HepG2 (cell line): ENCODE measurements at places on chromosomes 3 and 15. TPM values are rescaled to one million over a fixed set of nuclear protein-coding genes. Genes with fewer than 3 reads are reported as not detected.

DNA sequence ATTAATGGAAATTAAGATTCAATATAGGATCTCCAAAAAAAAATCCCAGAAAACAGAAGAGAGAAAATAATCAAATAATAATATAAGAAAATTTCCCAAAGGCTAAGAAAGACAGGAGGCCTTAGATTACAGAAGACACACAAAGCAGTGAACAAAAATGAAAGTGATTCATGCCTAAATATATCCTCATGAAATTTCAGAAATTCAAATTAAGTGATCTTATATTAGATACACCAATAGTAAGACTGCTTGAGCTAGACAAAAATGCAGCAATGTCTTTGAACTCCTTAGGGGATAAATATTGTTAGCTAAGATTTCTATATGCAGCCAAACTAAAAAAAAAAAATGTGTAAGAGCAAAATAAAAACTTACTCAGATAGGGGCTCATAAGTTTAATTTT, 44.6 kb upstream of the ARPP21 start:
- DNase-seq = no peak

- no peak for DNase-seq
These were observed 64.4 kb downstream of the CCDC54 start for GRCh38 chr3:107441617-107442016.

GRCh38 chr3:57654267-57654666, 38.6 kb downstream of the DENND6A start:
- no peak for DNase-seq

GRCh38 chr15:80060356-80061006, 1.0 kb downstream of the ZFAND6 start:
- peak; percentile 5 for DNase-seq

DNA sequence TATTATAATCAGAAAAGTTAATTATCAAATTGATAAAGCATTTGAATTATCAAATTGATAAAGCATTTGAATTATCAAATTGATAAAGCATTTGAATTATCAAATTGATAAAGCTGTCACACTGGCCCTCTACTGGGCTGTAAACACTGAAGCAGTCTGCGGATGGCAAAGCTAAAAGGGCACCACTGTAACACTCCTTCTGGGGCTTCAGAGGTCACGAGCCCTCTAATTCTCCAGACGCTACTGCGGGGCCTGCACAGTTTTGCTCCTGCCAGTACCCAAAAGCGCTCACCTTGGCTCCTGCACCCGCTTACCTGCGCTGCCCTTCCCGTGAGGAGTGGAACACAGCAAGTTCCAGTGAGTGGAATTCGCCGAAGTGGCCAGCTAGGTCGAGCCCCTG, 409.0 kb upstream of the KCNMB2 start:
- no peak for DNase-seq

DNA sequence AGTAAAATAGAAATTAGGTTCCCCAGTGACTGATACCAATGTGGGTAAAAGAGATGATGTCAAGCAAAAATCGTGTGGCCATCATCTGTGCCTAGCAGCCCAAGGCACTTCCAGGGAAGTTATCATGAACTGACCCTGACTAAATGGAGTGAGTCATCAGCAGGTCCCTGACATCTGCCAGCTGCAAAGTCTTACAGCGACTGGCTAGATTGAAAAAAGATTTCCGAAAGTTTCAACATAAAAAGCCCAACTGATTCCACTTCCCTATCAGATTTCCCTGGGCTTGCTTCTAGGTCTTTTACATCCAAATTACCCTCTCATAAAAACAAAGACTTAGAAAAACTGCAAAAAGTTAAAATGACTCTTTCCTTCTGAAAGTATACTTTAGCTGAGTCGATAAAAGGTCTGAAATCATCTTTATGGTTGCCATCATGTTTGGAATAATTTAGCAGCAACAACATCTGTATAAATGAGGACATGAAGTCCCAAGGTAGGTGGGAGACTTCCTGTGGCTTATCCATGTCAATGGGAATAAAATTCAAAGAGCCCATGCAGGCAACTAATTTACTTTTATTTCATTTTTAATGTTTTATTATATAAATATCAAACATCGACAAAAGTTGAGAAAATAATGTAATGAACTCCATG, 342.8 kb downstream of the ERC2 start:
- no peak for DNase-seq

DNA sequence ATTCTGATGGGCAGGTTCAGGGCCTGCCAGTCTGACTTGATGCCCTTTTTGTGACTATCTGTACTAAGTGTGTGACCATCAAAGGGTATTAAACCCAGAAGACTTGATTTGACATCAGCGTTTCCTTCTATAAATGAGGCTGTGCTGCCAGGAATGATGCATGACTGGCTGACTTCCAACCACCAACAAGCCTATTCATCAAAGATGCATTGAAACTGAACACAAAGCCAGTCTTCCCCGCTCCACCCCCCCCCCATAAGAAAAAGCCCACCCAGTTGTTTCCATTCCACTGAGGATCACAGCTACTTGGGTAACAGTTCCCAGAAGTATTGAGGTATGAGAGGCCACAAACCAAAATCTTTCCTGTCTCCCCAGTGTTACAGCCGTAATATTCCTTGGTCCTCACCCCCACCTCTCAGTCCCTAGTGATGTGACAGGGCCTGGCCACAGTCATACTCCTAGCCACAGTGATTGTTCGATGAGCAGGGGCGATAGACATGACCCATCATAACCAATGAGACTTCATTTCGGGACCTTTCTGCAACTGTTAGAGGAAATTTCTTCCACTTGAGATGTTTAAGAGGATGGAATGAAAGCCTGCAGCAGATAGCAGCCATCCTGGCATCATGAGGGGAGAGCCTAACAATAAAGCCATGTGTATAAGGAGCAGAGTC, 22.6 kb downstream of the SH3BP5 start:
- no peak for DNase-seq

- DNase-seq = no peak
These were observed 52.9 kb upstream of the BCL6 start for GRCh38 chr3:187798126-187798525.

DNA sequence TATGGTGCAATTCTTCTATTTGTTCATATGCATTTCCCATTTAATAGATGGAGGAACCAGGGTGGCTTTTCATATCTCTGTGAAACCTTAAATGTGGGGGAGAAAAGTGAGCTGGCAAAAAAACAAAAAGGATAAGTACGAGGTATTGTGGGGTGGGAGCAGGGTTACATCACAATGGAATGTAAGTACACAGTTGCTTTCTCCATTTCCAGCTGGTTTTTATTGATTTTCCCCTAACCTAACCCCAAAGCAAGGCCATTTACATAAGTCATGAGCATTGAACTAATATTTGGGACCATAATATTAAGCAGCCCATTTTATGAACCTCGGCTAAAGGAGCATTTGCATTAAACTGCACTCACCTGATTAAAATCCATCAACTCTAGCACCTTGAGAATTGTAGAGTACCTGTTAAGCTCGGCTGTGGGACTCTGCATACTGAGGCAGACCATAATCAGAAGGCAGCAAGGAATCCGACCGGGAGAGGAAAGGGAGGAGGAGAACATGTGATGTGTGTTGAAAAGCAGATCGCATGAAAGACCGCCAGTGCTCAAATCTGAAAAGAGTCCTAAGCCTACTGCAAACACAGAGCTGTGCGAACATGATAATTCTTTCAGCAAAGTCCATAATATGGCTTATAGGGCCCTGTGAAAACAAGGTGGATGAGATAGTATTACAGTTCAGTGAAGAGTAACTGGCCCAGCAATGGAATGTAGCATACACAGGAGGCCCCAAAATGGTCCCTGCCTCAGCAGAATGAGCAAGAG, 513.4 kb downstream of the FHIT start:
- DNase-seq = no peak

The IGF2BP2 gene
- 46.0 and 46.3 TPM in 2 replicates for total RNA-seq
